CD4-positive, alpha-beta T cell treated with Interleukin-15 for 1 hour (primary cell): ENCODE measurements at places on chromosomes 13 and 19.

GRCh38 chr13:109422161-109422560, 364.2 kb downstream of the IRS2 start:
- DNase-seq, result no peak

- DNase-seq, result no peak
Observed at GRCh38 chr19:623974-624373, 9.4 kb downstream of the POLRMT start.

GRCh38 chr19:29329460-29330134, 116.6 kb upstream of the UQCRFS1 start:
- no peak for DNase-seq

- no peak for DNase-seq
Observed at GRCh38 chr13:33452873-33453517, 167.4 kb upstream of the STARD13 start.

DNA sequence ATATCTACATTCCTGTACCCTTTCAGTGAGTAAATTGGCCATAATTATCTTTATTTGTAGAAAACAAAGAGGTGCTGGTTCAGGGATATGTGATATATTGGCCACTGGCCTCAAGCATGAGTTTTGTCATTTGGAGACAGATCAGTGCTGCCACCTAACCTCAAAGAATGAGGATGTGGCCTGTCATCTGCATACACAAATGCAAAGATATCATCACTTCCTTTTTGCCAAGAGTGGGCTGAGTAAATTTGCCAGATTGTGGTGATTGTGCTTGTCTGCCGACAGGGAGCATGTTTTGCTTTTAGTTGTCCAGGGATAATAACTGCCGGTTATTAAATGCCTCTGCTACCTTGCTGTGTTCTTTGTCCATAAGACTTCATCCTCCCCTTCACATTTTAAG, 44.2 kb downstream of the WASF3 start:
- DNase-seq, result no peak

DNA sequence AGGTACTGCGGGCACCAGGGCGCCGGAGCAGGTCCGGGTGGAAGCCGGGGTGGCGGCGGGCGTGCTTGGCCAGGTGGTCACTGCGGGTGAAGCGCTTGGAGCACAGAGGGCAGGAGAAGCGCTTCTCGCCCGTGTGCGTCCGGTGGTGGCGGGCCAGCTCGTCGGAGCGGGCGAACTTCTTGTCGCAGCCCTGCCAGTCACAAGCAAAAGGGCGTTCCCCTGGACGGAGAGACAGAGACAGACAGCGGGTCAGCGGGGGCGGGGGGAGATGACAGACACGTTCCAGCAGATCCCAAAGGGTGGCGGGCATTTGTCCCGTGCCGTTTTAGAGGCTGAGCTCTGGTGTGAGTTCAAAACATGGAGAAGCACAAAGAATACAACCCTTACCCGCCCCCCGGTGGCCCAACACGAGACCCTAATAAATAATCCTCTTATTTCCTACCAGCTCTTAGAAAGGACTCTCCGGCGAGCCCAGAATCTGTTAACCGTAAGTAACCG, 6.3 kb upstream of the REXO1 start:
- no peak for DNase-seq

GRCh38 chr13:53310786-53311185, 282.2 kb downstream of the OLFM4 start:
- DNase-seq, result no peak

- no peak for DNase-seq
Observed at GRCh38 chr19:17475541-17476115, 5.3 kb downstream of the SLC27A1 start.

- peak; percentile 38 for DNase-seq
Observed at GRCh38 chr19:58538257-58539168, 5.4 kb upstream of the TRIM28 start.

DNA sequence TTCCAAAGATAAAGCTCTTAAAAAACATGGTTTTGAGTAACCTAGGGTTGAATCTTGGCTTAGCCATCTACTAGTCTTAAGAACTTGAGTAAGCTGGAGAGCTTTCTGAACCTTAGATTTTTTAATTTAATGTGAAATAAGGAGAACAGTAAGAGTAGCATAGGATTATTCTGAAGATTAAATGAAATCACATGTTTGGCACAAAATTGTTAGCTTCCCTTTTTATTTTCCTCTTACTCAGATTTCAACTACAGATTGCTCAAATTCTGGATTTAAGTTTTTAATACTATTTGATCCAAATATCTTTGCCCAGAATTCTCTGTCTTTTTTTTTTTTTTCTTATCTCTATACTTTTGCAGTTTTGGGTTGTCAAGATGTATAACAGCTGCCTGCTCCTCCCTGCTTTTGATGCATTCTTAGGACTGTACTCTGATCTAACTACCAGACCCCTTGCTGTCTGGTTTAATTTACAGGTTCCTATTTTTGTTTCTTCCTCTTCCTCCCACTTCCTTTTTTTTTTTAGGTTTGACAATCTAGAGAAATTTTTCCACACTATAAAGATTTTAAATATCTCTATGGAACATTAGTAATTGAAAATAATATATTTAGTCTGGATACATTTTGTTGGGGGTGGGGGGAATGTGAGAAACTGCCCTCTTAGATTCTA, 12.3 kb downstream of the POMP start:
- no peak for DNase-seq

GRCh38 chr13:21124852-21125251, 51.5 kb downstream of the SKA3 start:
- no peak for DNase-seq

GRCh38 chr19:55305491-55305890, 19.6 kb downstream of the TMEM150B start:
- DNase-seq, result peak; percentile 50

DNA sequence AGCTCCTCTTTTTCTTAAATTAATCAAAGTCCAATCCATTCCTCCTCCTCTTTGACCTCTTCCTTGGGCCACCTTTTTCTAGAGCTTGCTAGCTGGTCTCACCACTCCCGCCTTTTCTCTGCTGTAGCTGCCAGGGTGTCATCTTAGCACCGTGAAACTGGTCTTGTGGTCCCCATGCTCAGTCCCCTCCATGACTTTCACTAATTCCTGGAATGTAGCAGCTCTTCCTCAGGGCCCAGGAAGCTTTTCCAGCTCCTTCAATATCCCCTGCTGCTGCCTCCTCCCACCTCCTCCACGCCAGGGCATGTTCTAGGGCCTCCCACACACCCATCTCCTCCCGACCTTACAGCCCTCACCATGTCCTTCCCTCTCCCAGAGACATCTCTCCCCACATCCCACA, 222.2 kb downstream of the MYO16 start:
- no peak for DNase-seq

GRCh38 chr13:111383591-111384440, 63.4 kb downstream of the TEX29 start:
- DNase-seq, result no peak

DNA sequence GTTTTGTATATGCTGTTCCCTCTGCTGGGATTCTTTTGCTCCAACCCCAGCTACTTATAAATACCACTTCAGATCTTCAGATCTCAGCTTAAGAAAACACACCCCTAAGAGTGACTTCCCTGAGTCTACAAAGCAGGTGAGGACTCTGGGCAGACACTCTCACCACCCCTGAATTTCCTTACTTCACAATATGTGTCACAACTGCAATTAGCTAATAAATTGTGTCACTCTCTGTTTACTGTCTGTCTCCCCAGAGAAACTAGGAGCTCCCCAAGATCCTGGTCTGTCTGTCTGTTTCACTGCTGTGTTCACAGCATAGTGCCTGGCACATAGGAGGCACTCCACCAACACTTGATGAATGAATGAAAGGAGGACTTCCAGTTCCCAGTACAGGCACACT, 14.4 kb downstream of the CEBPA start:
- no peak for DNase-seq

GRCh38 chr13:110616103-110617101, 1.1 kb downstream of the NAXD start:
- no peak for DNase-seq

DNA sequence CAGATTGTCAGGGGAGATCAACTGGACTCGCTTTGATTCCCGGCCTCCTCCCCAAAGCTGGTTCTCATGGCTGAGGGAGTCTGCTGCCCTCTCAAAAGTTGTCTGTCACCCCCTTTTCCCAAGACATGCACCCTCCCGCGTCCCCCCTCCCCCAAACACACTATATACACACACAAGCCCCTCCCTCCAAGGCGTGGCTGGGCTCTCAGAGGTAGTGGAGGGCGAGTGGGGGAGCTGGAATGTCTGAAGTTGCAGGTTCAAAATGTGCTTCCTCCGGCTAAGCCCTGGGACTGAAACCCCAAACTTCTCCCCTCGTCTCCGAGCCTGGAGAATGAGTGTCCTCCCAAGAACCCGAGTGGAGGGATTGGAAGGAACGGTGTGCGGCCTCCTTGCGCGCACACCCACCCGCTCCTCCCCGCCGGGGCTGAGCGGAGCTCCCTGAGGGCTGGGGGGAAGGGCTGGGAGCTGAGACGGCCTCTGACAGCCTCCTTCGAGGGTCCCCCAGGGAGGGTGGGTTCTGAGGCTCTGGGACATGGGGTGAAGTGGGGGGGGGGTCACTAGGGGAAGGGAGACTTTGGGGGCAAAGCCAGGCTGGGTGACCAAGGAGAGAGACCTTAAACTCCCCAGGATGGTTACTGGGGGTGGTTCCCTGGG, 9.9 kb upstream of the MEIS3 start:
- DNase-seq, result no peak

DNA sequence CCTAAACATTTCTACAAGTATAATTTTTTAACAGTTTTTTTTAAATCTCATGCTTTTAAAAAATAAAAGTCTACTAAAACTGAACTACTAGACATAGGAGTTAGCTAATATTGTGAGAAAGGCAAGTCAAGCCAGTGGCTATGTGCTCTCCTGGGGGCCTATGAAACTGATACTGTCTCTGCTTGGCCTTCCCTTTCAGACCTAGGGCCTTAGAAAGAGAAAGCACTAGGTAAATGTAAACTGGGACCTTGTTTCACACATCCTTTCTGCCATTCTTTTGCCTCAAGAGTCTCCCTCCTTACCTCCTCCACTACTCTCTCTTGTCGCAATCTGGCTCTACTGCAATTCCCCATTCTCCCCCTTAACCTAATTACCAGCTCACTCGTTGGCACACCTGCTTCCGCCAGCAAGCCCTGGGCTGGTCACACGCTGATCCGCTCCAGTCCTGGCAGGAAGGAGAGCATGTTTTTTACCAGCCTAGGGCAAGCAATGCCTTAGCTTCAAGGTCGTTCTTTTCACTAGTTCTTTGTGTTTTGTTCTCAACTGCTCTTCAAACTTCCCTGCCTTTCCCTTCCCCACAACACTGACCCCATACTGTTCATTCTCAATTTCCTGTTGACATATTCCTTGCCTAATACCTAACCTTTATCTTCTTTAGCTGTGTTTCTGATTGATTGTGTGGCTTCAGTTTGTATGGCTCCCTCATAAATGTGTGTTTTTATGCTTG, 23.1 kb downstream of the TBC1D4 start:
- DNase-seq, result no peak

- DNase-seq, result peak; percentile 84
Observed at GRCh38 chr19:2087621-2088100, 8.5 kb downstream of the MOB3A start.

DNA sequence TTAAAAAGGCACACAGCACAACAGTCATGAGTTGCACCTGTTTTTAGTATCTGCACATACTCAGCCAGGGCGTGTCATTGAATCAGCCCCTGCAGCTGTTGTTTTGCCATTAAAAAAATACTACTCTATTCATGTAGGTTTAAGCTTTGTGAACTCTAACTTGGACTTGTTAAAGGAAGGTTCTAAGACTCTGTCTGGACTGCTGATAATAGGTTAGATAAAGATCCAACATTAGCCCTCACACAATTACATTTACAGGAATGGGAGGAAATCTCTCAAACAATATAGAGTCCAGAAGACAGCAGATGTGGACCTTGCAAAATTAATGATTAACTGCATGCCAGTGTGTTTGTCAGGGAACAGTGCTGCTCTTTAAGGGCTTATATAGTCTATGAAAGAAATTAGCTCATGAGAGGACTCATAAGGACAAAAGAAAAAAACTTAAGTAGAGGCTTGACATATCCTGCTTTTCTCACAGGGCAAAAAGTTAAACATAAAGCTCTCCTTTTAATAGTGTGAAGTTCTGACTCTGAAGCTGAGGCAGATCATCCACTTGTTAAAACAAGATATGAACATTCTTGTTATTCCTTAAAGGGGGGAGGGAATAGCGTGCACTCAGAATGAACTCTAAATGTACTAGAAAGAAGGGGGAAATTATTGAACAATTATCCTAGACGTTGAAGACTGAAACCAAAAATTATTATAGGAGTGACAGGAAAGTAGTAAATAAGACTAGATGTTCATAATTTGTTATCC, 243.6 kb downstream of the NDFIP2 start:
- DNase-seq, result no peak

DNA sequence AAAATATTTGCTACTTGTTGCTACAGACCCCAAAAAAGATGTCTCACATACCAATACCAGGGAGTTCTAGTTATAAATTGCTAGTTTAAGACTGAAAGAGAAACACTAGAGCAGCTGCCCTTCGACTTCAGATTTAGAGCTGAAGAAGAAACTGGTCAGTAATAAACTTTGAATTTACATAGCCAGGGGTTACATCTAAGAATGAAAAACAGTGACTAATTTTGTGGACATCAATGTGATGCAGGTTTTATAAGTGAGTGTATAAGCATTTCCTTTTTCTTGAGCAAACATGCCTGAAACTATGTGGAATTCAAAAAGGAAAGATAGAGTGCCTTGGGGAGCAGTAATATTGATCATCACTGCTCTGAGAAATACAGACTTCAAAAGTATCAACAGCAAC, 724.9 kb upstream of the MIR17HG start:
- DNase-seq, result no peak

DNA sequence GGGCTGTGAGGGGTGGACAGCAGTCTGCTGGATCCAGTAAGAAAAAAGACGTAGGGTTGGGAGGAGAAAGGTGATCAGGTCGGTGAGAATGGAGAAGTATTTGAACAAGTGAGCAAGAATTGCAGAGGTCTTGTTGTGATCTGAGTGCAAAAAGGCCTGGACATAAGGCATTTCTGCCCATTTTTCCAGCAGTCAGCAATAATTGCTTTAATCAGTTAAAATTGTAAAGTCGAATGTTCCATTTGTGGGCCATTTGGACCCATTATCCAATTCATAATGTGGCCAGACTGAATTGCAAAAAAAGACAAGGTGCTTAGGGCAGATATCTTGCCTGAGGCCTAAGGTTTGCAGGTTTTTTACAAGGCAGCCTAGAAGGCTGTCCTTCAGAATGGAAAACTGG, 86.1 kb downstream of the ZNF737 start:
- no peak for DNase-seq

DNA sequence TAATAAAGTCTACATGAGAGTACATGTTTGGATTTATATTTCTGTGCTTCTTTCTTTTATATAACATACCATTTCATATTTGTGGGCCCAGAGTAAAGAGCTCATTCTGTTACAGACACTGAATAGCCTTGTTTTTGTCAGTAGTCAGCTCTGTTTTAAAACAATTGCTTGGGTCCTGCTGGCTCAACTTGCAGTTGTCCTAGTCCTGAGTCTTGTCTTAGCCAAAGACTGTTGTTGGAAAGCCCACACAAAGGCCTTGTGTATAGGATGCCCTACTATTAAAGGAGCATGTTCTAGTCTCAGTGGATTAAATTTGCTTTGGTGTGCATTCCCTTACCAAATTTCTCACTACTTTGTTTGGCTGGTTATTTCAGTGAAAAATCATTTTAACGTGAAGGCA, 3.8 kb upstream of the KCNRG start:
- no peak for DNase-seq

- no peak for DNase-seq
Observed at GRCh38 chr19:57675881-57676280, 5.9 kb upstream of the ZNF551 start.
